ENCODE measurements at places on chromosomes 11 and 22. TPM values are rescaled to one million over a fixed set of nuclear protein-coding genes. Genes with fewer than 3 reads are reported as not detected.

Gene ABCG4
- 0.31 TPM for total RNA-seq

Gene PVALB
- total RNA-seq: not detected

Gene MS4A4A
- not detected for total RNA-seq

GRCh38 chr11:85960678-85961077 lies 105.5 kb downstream of the CCDC83 start:
- H3K27ac ChIP-seq: no peak overlapping the region
- H3K4me3 ChIP-seq: no peak overlapping the region
- no peaks in the 10 kb centered on the region for H3K27me3 ChIP-seq

GRCh38 chr22:39205344-39206021 lies 39.3 kb downstream of the PDGFB start:
- H3K4me3 ChIP-seq: no peak overlapping the region
- DNase-seq: peak; percentile 38
- H3K36me3 ChIP-seq: no peaks in the 10 kb centered on the region
- no peaks in the 10 kb centered on the region for H3K27me3 ChIP-seq
- peaks cover 24% of the 10 kb centered on the region for H3K4me1 ChIP-seq

DNA sequence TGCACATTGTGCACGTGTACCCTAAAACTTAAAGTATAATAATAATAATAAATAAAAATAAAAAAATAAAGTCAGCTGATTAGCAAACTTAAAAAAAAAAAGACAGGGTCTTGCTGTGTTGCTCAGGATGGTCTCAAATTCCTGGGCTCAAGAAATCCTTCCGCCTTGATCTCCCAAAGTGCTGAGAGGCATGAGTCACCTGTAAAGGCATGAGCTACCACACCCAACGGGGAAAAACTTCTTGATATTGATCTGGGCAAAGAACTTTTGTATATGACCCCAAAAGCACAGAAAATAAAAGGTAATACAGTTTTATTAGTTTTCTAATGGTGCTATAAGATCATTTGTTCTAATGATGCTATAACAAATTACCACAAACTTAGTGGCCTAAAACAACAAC lies 46.1 kb downstream of the ENTHD1 start:
- H3K27me3 ChIP-seq: no peaks in the 10 kb centered on the region
- no peak for DNase-seq

DNA sequence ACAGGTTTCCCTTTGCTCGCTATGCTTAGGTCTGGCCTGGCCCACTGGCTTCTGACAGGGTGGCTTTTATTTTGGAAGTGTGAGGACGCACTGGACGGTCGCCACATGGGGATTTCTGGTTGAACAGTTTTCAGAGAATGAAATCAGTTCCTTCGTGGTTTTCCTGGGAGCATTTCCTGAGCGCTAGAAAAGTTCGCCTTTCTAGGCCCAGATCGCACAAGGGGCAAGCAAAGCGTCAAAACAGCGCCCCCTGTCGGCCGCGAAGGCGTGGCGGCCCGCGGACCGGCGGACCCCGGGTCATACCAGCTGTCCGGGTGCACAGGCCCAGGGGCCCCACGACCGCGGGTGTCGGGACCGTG lies 12.7 kb upstream of the CYP2R1 start:
- H3K4me1 ChIP-seq: peaks cover 39% of the 10 kb centered on the region
- H3K27me3 ChIP-seq: no peaks in the 10 kb centered on the region
- H3K27ac ChIP-seq: peak overlapping the region; percentile 69
- DNase-seq: peak; percentile 88
- peak overlapping the region; percentile 92 for H3K4me3 ChIP-seq

- H3K27me3 ChIP-seq: no peaks in the 10 kb centered on the region
- no peak overlapping the region for H3K4me3 ChIP-seq
- peaks cover 20% of the 10 kb centered on the region for H3K4me1 ChIP-seq
- H3K27ac ChIP-seq: no peak overlapping the region
- peaks cover 2% of the 10 kb centered on the region for H3K36me3 ChIP-seq
These were observed 6.8 kb downstream of the ZNF74 start for GRCh38 chr22:20400606-20401375.

GRCh38 chr11:117529816-117530215 lies 202.2 kb downstream of the CEP164 start:
- H3K36me3 ChIP-seq: no peaks in the 10 kb centered on the region
- no peaks in the 10 kb centered on the region for H3K4me1 ChIP-seq
- H3K27ac ChIP-seq: no peak overlapping the region
- no peak for DNase-seq
- no peak overlapping the region for H3K4me3 ChIP-seq
- H3K27me3 ChIP-seq: peaks cover 12% of the 10 kb centered on the region

DNA sequence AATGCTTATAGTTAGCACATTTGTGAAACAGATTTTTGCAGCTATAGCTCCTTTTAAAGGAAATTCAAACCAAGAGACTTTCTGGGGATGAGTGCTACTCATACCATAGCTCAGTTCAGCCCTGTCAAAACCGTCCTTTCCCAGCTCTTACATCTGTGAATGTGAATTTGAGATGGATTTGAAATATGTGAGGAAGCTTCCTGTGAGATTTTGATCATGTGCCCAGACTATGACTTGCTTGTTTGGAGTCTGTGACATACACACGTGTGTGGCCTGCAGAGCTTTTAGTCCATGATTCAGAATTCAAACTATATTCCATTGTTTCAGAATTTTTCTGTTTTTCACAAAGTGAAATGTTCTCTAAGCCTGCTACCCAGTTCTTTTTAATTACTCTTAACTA lies 4.4 kb upstream of the MMP1 start:
- no peak overlapping the region for H3K27ac ChIP-seq
- no peaks in the 10 kb centered on the region for H3K27me3 ChIP-seq
- no peak overlapping the region for H3K4me3 ChIP-seq
- no peak for DNase-seq

GRCh38 chr22:36781656-36782627 lies 6.0 kb upstream of the IFT27 start:
- peaks cover 3% of the 10 kb centered on the region for H3K27me3 ChIP-seq
- H3K4me1 ChIP-seq: peaks cover 26% of the 10 kb centered on the region

DNA sequence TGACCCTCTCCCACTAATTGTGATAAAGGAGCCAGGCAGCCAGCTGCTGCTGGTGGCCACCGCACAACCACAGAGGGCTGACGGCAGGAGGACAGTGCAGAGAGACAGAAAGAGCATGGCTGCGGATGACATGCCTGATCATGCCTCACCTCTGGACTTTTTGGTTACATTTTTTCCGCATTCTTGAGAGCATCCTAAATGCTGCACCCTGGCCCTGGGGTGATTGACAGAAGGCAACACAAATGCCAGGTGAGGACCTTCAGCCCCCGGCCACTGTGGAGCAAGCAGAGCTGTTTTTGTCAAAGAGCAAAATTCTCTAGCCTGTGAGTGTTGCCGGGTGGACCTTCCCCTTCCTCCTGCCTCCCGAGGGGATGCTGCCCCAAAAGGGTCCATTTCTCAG lies 78.5 kb downstream of the RPS6KA4 start:
- H3K36me3 ChIP-seq: no peaks in the 10 kb centered on the region
- peaks cover 3% of the 10 kb centered on the region for H3K27me3 ChIP-seq
- no peak overlapping the region for H3K27ac ChIP-seq
- no peak for DNase-seq

GRCh38 chr22:39592081-39593065 lies 21.8 kb downstream of the CACNA1I start:
- no peak for DNase-seq
- no peak overlapping the region for H3K4me3 ChIP-seq
- no peaks in the 10 kb centered on the region for H3K27me3 ChIP-seq
- no peaks in the 10 kb centered on the region for H3K4me1 ChIP-seq
- no peaks in the 10 kb centered on the region for H3K36me3 ChIP-seq

DNA sequence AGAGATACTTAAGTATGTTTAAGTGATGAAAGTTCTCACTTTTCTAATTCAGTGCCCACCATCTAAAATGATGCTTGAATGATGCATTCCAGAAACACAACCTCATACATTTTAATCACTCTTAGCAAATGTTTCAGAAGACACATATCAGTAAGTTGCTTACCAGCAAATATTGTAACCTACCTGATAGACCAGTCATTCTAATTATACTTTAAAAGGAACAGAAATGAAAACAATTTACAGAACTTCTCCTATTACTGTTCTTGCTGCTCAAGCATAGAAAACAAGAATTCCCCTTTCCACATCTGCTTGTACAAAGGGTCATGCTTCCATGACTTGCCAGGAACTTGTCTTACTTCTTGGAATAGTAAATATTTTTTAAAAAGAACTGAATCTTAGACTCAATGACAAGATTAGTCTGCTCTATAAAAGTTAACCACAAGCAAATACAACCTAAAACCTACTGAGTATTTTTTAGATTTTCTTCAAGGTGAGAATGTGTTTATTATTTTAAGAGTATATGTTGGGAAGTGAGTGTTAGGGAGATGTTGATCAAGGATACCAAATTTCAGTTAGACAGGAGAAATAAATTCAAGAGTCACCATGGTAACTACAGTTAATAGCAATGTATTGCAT lies 82.0 kb upstream of the SC5D start:
- H3K4me3 ChIP-seq: no peak overlapping the region
- H3K4me1 ChIP-seq: no peaks in the 10 kb centered on the region
- no peak overlapping the region for H3K27ac ChIP-seq
- no peak for DNase-seq

- no peaks in the 10 kb centered on the region for H3K4me1 ChIP-seq
- no peak for DNase-seq
- H3K27me3 ChIP-seq: no peaks in the 10 kb centered on the region
- H3K4me3 ChIP-seq: no peak overlapping the region
- no peaks in the 10 kb centered on the region for H3K36me3 ChIP-seq
- no peak overlapping the region for H3K27ac ChIP-seq
These were observed 10.2 kb upstream of the CSNK1E start for GRCh38 chr22:38327396-38327795.

DNA sequence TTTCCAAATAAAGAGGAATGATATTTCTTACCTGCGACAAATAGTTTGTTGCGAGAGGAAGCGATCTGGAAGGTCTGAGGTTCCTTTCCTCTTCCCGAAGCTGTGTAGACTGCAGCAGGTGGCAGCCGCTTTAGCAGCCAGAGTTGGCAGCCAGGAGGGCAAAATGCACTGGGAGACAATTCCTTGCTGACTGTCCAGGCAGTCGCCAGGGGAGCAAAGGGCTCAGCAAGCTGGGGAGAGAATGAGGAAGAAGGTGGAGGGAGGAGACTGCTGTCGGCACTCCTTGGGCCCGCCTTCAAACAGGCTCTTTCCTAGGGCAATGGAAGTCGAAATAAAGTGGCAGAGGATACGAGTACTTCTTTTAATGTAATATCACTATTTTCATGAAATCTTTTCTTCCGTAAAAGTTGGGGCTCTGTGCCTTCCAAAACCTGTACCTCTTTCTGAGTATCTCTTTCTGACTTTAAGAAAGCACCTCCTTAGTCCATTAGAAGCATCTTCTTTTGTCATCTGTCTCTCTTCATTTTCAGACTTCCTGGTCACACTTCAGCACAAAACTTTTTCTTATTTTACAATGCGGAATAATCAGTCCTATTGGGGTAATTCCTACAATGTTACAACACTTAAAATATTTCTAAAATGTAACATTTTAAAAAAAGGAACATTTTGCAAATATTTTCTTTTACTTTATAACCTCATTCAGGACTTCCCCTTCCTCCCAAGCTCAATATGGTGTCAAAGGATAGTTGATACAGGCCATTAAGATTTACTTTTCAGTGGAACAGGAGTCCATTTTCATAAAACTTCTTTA lies at the start of gene IL18:
Gene IL18, minus strand, starts transcription at position 220 of the 811 bp plus-strand sequence. CDS start 9,041 bp downstream, outside the sequence.
- H3K36me3 ChIP-seq: peaks cover 3% of the 10 kb centered on the region
- no peak for DNase-seq
- peaks cover 2% of the 10 kb centered on the region for H3K4me1 ChIP-seq

DNA sequence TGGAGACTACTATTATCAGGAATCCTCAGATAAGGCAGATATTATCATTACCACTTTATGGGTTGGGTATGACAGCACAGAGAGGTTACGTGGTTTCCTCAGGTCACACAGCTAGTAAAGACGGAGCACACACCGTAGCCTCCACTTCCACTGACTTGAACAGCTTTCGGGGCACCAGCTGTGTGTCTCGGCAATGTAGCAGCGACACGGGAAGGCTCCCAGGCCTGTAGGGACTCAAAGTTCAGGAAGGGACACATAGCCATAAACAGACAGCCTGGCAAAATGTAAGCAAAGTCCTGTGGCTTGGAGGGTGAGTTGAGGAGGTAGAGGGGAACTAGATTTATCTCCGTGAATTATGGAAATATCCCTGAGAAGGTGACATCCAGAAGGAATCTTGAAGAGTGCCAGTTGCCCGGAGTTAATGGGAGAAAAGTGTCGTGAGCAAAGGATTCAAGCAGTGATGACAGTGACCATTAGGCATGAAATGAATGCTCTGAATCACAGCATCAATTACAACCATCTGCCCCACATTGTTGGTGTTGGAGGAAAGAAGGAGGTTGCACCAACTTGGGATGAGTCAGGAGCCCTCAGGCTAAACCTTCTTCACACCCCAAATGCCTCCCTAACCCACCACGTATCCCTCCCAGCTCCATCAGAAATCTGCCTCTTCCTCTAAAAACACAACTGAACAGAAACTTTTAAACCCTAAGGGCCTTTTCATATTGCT lies 106.7 kb upstream of the ASPHD2 start:
- H3K27ac ChIP-seq: no peak overlapping the region
- H3K4me3 ChIP-seq: no peak overlapping the region
- H3K36me3 ChIP-seq: no peaks in the 10 kb centered on the region
- H3K27me3 ChIP-seq: peaks cover 6% of the 10 kb centered on the region
- DNase-seq: no peak

DNA sequence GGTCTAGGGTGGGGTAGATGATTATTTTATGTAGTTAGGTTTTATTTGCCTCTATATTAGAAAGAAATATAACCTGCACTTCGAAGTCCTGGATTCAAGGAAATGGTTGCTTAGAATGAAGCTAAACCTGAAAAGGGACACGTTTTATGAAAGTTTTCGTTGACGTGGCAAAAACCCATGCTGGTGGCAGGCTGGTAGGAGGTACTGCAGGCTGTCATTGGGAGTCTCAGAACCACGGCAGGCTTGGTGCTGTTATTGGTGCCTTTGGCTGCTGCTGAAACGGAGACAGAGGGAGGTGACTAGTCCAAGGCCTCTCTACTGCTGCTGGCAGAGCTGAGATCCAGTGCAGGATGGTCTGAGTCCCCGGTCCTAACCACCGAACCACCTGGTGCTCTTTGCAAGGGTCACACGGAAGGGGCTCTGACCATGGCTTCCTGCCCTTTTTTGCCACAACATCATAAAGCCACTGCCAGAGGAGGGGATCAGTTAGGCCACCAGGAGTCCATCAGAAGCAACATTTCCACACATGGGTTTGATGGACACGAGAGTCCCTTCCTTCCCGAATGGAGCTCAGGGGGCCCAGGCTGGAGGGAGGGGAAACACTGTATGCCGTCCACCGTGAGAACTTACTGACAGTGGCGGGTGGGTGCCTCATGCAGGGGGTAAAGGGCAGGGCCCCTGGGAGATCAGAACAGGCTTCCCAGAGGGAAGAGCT lies 13.4 kb downstream of the CSF2RB start:
- no peak for DNase-seq
- no peaks in the 10 kb centered on the region for H3K4me1 ChIP-seq
- no peak overlapping the region for H3K4me3 ChIP-seq
- no peaks in the 10 kb centered on the region for H3K36me3 ChIP-seq

GRCh38 chr22:45917146-45917545 lies 59.8 kb downstream of the WNT7B start:
- no peaks in the 10 kb centered on the region for H3K4me1 ChIP-seq
- no peak overlapping the region for H3K27ac ChIP-seq
- H3K4me3 ChIP-seq: no peak overlapping the region
- H3K27me3 ChIP-seq: no peaks in the 10 kb centered on the region
- DNase-seq: no peak
